Activated CD4-positive, alpha-beta T cell treated with anti-CD3 and anti-CD28 coated beads, Interleukin-2, amount 50 U/mL, for 16 hours (primary cell): ENCODE measurements at places on chromosomes 7 and 10.

- peak; percentile 29 for DNase-seq
These were observed 38.1 kb downstream of the TMEM130 start for GRCh38 chr7:98831641-98832221.

GRCh38 chr7:73770002-73770859 is at the start of gene CLDN3:
Gene CLDN3, minus strand, starts transcription at chr7:73770270. Its CDS starts 221 bp downstream, at chr7:73770049.
- no peak for DNase-seq

DNA sequence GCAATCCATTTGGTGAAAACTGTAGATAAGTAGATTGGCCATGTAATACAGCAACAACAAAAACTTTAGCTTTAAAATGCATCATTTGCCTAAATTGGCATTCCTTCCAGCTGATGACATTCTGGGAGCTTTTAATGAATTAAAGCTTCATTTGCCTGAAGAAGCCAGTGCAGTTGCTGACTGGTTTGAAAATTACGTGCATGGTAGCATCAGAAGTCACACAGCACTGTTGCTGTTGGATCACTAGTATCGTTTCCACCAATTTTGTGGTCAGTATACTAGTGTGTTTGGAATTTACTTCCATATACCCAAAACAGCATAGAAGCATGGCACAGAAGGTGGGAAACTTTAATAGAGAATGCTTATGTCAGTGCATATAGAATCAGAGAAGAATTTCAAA is 194.9 kb downstream of the ETV1 start:
- no peak for DNase-seq

DNA sequence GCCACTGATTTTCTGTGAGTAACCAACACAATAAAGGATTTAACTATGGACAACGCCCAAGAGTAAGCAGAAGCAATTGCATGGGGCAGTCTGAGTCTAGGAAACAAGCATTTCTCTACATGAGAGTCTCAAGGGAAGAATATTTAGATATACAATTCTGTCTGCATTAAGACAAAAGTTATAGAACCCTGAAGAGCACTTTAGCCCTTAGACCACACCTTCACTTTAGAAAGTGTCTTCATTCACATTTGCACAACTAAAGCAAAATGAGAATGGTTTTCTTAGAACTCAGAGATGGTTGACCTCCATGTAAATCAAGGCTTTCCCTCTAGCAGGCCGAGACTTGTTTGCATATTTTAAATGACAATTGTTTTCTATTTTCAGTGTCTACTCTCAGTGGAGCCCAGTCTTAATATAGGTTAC is 25.5 kb upstream of the TRIM24 start:
- DNase-seq: no peak

- no peak for DNase-seq
These were observed 140.1 kb downstream of the DYNC2I1 start for GRCh38 chr7:158996214-158997109.

- DNase-seq: peak; percentile 11
These were observed 455 bp downstream of the CUL2 start for GRCh38 chr10:35089611-35090161.

GRCh38 chr10:64594072-64594471 is 1072.9 kb downstream of the REEP3 start:
- no peak for DNase-seq

GRCh38 chr7:13144673-13145072 is 457.2 kb downstream of the ARL4A start:
- DNase-seq: no peak

- DNase-seq: no peak
These were observed 20.7 kb upstream of the CACUL1 start for GRCh38 chr10:118775478-118775877.

- DNase-seq: no peak
These were observed 5.6 kb upstream of the EMX2 start for GRCh38 chr10:117536866-117537435.

DNA sequence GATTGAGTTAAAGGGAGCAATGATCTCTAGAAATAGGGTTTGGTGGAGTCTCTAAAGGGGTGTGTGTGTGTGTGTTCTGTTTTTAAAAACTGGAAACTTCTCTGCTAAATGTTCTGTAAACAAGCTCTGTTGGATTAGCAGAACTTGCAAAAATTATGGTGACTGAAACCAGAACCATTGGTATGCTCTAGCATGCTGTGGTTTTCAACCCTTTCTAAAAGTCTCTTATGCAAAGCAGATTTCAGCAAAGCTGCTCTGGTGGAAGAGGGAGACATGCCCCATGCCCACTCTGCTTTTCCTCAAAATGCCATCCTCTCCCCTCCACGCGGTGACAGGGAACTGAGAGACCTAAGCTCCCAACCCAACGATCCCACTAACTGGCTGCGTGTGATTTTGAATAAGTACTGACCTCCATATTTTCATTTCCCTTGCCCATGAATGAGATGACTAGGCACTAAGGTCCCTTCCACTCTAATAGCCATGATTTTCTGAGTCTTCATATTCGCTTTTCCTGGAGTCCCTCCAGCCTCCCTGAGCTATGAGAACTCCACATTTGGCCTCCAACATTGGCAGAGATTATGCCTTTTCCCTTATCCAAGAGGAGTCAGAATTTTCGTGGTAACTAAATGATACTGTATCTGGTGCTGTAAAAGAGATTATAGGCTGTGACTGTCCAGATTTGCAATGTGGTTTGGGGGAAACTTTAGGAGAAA is 117.3 kb upstream of the PALS2 start:
- DNase-seq: no peak

GRCh38 chr7:135166338-135166990 is 4.0 kb downstream of the CYREN start:
- no peak for DNase-seq

- no peak for DNase-seq
These were observed 30.1 kb downstream of the SND1 start for GRCh38 chr7:127682140-127682539.

DNA sequence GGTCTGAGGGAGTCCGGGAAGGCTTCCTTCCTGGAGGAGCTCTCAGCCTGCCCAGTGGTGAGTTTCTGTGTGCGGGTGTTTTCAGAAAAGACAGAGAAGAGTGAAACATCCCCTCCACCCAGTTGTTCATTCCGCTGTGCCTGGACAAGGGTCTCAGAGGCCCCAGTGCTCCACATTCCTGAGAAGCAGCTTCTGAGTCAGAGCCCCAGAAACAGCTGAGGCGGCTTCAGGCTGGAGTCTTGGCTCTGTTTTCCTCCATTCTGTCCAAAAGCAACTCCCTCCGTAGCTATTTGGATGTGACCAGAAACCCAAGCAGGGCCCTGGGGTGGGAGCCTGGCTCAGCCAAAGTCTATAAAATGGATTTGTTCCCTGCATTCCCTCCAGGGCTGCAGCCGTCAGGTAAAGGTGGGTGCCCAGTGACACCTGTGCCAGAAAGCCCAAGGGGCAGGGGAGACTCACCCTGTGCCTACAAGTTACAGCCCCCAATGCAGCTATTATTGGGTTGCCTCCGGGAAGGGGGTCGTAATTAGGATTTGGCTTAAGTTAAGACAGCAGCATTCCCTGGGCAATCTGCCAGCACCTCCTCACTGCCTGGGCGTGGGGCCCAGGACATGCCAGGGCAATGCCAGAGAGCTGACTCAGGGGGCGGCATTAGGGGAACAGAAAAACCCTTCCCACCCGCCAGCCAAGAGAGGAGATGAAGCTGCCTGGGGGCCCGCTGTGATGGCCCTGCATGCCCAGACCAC is 13.1 kb upstream of the CAMK2G start:
- no peak for DNase-seq
